CD8-positive, alpha-beta memory T cell (primary cell): ENCODE measurements at places on chromosomes 5 and 9.
A peak's percentile ranks its signal among the peaks of the same experiment; 100 is the strongest.

DNA sequence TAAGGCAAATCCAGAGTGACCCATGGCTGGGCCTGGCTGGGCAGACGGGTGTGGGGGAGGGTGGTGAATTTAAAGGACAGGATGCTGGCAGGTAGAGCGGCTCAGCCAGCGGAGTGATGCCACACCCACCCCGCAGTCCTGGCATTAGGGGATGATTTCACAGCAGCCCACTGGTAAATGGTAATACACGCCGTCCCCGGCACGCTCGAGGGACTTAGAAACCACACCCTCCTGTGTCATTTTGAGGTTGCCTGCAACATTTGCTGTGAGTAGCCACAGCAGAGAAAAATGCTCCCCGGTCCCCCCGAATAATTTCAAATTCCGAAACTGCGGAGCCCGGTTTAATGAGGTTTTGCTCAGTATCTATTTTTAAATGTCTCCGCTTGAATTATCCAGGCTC, 71.3 kb upstream of the FCN2 start:
- DNase-seq = no peak

- DNase-seq = no peak
These were observed 942.3 kb downstream of the TAF11L14 start for GRCh38 chr5:18576586-18576985.

GRCh38 chr9:6782981-6783380, 25.2 kb downstream of the KDM4C start:
- no peak for DNase-seq

GRCh38 chr5:147487031-147487750, 22.7 kb downstream of the DPYSL3 start:
- DNase-seq = no peak

- DNase-seq = no peak
These were observed 179.5 kb downstream of the KIF4B start for GRCh38 chr5:155193029-155193428.

- DNase-seq = no peak
These were observed 22.1 kb downstream of the XRCC4 start for GRCh38 chr5:83099445-83099844.

GRCh38 chr5:342501-343460, 21.3 kb downstream of the AHRR start:
- DNase-seq = no peak

DNA sequence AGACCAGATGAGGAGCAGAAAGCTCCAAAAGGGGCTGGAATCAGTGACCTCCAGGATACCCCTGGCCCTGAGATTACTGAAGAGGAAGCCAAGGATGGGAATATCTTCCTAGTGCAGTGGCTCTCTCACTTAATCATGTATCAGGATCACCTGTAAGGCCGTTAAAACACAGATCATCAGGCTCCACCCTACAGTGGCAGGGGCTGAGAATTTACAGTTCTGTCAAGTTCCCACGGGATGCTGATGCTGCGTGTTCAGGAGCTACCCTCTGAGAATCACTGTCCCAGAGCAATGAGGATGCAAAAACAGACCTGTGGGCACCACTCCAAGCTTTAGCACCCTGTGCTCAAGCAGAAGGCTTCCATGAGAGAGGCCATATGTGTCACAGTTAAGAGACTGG, 291.9 kb downstream of the ASTN2 start:
- no peak for DNase-seq

DNA sequence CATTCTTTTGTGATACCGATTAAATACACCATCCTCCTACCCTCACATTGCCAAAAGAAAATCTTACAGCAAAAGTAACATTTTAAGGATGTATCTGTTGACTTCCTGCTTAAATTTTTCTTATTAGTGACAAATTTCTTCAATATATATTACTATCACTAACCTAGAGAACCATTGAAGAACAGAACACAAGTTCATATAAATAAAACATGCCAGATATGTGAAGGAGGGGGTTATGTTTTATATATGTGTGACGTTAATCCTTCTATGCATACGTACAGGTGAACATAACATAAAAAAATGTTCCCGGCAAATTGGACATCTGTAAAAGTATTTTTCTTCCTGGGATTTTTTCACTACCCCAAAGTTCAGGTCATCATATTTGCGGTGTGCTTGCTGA, at the start of gene OR13F1:
OR13F1 (plus strand) TSS at position 301 of the 400 bp plus-strand sequence; CDS start at position 301, 0 bp downstream.
- DNase-seq = no peak

- no peak for DNase-seq
These were observed 27.2 kb downstream of the ATP6V0E1 start for GRCh38 chr5:173010547-173011464.

DNA sequence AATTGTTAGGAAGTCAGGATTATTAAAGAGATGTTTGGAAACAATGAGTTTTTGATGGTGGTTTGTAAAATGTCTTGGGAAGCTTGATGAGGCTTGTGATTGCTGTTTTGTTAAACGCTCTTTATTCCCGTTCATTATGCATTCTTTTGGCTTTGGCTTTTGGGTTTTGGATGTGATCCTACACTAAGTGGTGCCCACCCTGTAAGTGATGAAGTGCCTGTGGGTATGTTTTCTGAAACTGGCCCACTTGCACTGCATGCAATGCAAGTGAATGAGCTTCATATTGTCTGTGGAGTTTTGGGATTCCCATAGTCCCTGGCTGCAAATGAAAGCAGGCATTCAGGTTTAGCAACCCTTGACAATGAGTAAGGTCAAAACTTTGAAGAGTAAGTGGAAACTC, 1035.5 kb upstream of the WWC1 start:
- no peak for DNase-seq

DNA sequence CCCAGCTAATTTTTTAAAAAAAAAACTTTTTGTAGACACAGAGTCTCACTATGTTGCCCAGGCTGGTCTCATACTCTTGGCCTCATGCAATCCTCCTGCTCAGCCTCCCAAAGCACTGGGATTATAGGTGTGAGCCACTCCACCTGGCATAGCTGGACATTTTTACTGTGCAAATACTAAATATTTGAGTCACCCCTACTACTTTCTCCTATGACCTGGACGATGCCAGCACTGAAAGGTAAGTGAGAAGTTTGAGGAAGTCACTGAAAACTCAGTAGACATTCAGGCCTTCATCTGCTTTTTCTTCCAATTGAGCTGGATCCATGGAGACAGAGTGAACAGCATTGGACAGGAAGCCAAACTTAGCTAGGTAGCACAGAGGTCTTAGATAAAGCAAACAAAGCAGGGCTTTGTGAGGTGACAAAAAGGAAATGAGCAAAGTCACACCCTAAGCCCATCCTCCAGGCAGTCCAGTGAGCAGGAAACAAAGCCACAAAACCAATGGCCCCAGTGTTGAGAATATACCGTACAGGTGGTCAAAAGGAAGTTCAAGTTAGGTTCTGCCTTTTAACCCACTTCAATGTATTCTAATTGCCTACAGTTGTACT, 192.6 kb upstream of the RASA1 start:
- peak; percentile 56 for DNase-seq

GRCh38 chr5:59620535-59621212, 272.9 kb downstream of the PDE4D start:
- no peak for DNase-seq

DNA sequence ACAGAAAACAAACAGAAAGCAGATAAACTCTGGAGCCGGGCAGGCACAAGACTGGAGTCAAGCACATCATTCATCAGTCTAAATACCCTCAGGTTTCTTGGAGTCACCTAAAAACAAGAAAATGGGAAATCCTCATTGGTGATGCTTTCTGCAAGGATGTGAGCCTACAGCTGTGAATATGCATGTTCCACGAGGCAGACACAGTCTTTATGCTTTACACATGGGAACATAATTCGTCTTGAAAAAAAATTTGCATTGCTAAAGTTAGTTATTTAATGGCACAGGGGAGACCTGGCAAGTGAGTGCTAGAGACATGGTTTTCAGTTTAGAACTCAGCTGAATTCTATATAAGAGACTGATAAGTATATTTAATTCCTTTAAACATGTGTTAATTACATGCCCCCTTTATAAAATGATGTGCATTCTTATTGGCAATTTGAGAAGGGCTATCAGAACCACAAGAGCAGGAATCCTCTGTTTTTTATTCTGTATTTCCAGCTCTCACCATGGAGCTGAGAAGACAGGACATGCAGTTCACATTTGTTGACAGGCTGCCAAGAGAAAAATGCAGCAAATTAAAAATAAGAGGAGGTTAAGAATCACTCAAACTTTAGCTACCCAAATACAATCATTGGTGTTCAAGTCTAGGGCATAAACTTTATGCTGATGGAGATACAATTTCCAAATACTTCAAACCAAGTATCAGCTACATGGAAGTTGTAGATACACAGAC, 438.0 kb upstream of the MPDZ start:
- no peak for DNase-seq

DNA sequence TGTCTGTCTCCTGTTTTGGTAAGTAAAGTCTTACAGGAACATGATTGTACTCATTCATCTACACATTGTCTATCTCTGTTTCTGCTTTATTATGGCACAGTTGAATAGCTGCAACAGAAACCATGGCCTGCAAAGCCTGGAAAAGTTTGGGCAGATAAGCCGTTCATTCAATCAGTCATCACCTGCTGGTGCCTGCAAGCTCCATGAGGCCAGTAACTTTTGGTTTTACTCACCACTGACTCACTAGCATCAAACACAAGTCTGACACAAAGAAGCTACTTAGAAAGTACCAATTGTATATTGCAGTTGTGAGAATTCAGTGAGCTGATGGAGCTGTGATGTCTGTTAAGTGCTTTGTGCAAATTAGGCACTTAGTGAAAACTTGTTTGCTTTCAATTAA, 373.6 kb upstream of the SGCD start:
- no peak for DNase-seq
